Fibroblast of the aortic adventitia (primary cell): ENCODE measurements at places on chromosomes 5 and 9.
A peak's percentile ranks its signal among the peaks of the same experiment; 100 is the strongest.

- DNase-seq: peak; percentile 81
These were observed at the start of gene ATOX1 for GRCh38 chr5:151758430-151759241. Gene ATOX1, minus strand, starts transcription at chr5:151758631. Its CDS starts 80 bp downstream, at chr5:151758551.

- peak; percentile 35 for DNase-seq
These were observed 93.1 kb downstream of the NXNL2 start for GRCh38 chr9:88628114-88628513.

DNA sequence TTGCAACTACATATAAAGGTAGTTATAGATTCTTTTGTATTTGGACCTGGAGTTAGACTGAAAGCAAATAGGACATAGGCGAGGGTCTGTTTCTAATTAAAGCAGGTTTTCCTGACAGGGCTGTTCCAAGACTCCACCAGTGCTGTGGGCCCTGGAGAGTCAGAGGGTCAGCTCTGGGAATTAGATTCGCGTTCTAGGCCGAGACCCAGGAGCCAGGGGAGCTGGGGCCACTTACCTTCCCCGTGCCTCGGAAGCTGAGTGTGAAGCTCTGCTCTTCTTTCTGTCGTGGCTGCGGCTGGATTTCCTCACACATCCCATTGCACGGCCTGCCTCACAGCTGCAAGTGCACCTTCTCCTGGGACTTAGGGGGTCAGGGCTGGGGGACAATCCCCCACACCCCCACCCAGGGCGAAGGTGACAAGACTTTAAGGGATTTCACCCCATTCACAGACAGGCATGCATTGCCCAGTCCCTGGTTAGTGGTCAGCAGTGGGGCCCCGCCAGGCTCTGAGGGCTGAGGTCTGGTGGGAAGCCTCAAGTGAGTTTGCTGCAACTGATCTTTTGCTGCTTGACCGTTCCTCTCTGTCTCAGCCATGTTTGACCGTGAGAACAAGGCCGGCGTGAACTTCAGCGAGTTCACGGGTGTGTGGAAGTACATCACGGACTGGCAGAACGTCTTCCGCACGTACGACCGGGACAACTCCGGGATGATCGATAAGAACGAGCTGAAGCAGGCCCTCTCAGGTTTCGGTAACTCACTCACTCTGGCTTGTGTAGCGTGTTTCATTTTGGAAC lies 15.3 kb upstream of the AHRR start:
- DNase-seq: no peak

- peak; percentile 69 for DNase-seq
These were observed 108.7 kb downstream of the LIFR start for GRCh38 chr5:38447786-38448185.

DNA sequence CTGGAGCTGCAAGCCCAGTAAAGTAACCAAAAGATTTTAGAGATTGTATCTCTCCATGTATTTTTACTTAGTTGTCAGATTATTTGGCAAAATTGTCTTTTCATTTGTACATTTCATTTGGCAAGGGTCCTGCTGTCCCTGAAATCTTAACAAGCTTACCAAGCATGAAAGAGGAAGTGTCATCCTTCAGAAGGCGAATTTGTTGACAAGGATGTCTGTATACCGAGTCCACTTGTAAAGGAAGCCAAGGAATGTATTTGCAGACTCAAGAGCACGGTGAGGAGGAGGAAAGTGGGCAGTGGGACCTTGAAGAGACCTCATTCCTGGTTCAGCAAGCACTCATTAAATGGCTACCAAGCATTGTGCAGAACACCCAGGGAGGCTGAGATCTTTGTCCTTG lies 7.5 kb upstream of the OTULINL start:
- DNase-seq: no peak

DNA sequence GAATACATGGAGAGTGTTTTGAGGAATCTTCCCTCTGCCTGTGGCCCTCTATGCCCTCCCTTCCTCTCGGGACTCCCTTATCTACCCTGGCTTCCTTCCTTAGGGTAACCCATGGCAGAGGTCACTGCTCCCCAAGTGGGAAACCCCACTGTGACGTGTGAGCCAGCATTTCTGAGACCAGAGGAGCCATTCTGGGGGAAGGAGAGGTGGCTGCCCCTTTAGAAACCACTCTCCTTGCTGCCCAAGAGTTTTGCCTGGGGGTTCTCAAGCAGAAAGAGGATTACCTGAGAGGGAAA lies 23.1 kb downstream of the CCNJL start:
- DNase-seq: no peak

DNA sequence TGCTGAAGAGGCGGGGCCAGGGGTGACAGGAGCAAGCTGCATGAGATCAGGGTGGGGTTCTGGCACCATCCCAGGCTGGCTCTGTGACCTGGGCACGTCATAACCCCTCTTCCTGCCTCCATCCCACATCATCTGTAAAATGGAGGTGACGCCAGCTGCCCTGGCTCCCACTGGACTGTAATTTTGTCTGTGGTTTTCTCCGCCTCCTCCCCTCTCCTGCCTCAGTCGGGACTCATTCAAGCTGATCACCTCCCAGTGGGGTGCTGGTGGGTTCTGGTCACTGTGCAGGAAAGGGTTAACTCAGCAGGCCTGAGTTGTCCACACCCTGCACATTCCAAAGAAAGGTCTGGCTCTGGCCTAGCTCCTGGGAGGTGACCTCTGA lies 128.2 kb downstream of the RXRA start:
- peak; percentile 33 for DNase-seq

DNA sequence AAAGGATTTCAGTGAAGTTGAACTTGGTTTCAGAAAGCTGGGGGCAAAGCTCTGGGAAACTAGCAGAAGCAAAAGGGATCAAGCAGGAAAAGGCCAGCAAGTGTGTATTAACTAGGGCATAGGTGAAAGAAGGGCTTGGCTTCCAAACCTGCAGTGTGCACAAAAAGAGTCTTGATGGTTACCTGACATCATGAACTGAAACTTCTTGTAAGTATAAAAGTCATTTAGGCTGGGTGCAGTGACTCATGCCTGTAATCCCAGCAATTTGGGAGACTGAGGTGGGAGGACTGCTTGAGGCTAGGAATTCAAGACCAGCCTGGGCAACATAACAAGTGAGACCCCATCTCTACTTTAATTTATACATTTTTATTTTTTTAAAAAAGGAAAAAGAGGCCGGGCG lies 216.4 kb downstream of the EPB41L4A start:
- no peak for DNase-seq

GRCh38 chr5:58071566-58071965 lies 388.3 kb downstream of the PLK2 start:
- DNase-seq: no peak

- no peak for DNase-seq
These were observed 19.8 kb upstream of the TLE4 start for GRCh38 chr9:79551994-79552393.

DNA sequence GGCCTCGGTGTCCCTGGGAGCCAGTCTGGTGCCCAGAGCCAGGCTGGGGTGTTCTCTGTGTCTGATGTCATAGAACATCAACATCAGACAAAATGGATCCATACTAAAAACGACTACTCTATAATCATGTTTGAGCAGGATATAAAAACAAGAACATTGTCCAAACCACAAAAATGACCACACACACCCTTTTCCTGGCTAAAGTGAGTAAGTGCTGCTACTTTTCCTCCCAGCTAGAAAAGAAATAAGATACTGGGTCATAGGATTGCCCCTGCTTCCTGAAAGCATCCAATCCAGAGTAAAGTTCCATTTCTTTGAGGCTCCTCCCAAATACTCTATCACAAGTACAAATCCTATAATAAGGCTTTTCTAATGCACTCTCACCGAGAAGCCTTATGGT lies 19.7 kb upstream of the TRAF1 start:
- DNase-seq: peak; percentile 83

DNA sequence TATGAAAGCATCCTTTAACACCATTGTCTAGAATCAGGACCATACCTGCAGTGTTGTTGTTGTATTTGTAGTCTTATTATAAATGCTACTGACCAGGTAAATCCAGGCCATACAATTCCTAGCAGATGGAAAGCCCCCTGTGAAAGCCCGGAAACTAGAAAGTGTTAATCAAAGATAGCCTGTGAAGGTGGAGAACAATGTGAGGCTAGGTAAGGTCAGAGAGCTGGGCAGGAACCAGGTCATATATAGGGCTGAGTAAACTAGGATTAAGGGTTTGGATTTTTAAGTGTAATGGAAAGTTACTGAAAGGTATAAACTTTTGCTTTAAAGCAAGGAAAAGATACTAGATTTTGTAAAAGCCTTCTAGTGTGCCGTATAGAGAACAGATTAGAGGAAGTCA lies 6.7 kb downstream of the LRRC70 start:
- no peak for DNase-seq

DNA sequence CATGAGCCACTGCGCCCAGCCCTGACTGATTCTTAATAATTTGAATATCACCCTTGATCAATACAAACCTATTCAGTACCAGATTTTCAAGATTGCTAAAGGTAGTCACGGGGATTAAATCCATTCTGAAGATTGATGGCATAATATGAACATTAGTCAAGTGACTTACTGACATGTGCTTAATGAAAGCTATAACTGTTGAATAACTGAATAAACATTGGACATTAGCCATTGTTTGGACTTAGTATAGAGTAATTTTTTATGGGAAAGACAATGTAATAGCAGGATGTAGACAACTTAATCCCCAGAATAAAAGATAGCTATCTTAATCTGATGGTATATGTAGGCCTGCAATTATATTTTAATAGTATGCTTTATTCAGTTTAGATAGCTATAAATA lies 35.0 kb upstream of the VPS13A start:
- DNase-seq: no peak

- no peak for DNase-seq
These were observed 23.4 kb downstream of the CEMIP2 start for GRCh38 chr9:71744754-71745521.

- peak; percentile 47 for DNase-seq
These were observed 596 bp downstream of the IRF1 start for GRCh38 chr5:132489871-132490483.

GRCh38 chr9:129441852-129442251 lies 179.0 kb downstream of the C9orf50 start:
- no peak for DNase-seq

GRCh38 chr5:83731638-83732037 lies 11.0 kb upstream of the HAPLN1 start:
- no peak for DNase-seq

DNA sequence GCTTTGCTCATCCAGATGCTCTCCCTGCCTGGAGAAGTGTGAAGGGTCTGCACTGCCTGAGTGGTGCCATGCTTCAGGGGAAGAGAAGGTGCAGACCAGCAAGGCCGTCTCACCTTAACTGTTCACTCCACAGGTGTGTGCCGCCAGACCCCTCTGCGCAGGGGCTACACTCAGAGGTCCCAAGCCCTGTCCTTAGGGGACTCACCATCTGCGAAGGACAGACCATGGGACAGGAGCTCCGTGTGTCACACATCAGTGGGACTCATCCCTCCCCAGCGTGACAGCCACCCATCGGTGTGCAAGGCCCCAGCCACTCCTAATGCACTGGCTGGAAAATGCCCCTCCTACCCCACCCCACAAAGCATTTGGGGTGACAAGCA lies 142.9 kb downstream of the OLFM1 start:
- DNase-seq: no peak

- peak; percentile 21 for DNase-seq
These were observed 6.1 kb downstream of the SARDH start for GRCh38 chr9:133731876-133732638.

- DNase-seq: no peak
These were observed 548.1 kb upstream of the C9orf72 start for GRCh38 chr9:28121366-28121765.

DNA sequence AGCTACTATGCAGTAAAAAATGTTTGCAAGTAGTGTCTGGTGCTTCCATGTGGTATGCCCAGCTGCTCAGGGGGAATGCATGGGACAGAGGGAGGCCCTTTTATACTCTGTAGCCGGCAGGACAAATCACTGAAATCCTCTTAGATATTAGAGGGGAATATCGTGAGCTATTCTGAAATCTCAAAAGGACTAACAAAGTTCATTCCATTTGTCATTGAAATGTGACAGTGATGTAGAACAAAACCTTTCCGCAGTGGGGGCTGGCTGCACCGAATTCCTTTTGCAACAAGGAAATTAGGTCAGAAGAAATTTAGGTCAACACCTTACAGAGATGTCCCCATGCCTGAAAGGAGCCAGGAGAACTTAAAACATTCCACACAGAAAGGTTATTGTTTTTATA lies 72.4 kb upstream of the MEF2C start:
- no peak for DNase-seq

DNA sequence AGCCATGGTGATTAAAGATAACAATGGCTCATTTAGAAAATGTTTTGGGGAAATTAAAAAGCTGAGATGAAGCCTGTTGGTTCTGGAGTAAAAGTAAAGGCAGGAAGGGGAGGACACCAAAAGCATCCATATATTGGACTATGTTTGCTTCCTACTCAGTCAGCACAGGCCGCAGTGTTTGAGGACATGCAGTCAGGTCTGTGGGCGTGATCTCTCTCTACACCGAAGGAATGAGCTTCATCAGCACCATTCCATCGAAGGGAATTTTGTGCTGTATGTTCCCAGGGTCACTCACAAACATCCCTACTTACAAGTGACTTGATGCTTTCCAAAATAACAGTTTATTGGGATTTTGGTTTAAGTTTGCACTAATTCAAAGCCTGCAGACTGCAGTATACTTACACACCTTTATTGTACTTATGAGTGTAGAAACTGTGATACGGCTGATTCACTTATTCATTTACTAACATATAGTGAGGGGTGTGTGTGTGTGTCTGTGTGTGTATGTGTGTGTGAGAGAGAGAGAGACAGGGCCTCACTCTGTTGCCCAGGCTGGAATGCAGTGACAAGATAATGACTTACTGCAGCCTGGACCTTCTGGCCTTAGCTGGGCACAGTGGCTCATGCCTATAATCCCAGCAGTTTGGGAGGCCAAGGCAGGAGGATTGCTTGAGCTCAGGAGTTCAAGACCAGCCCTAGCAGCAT lies 13.4 kb upstream of the CDK5RAP2 start:
- no peak for DNase-seq

- DNase-seq: no peak
These were observed 1826.2 kb upstream of the CDH6 start for GRCh38 chr5:29367176-29367833.

DNA sequence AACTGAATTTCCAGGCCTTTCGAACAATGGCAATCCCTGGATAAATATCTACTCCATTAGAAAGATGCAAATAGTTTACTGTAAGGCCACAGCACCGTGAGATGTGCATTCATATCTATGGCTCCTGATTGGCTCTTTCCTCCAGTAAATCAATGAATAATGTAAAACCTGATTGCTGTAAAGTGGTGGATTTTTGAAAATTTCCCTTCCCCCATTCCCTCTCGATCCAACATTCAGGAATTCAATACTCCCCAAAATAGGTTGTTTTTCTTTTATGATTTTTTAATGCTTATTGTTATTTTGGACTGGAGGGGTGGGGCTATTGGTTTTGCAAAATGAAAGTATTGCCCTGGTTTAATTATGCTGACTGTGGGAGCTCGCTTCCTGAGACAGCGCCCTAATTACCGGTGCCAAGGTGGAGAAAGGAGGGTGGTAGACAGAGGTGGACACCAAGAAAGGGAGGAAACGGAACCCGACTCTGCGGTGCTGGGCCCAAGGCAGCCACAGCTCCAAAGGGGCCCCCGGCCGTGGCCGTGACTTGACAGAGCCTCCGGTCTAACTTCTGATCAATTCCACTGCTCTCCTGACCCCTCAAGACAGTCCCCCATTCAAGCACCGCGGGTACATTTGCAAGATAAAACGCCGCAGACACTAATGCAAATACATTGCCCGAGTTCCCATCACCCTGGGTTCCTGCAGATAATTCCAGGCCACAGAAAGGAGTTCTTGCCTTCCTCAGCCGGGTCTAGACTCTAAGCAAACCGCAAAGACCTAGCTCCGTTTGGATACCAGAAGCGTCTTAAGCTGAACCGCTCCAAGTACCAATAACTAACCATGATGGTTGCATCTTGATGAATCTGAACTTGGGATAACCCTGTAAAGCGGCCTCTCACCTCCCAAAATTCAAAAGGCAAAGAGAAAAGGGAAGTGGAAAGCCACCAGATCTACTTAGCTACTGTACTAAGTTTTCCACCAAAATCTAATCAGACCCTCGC lies 211.2 kb downstream of the MEF2C start:
- DNase-seq: no peak
